ENCODE measurements at places on chromosomes 7 and 10.
A peak's percentile ranks its signal among the peaks of the same experiment; 100 is the strongest.

DNA sequence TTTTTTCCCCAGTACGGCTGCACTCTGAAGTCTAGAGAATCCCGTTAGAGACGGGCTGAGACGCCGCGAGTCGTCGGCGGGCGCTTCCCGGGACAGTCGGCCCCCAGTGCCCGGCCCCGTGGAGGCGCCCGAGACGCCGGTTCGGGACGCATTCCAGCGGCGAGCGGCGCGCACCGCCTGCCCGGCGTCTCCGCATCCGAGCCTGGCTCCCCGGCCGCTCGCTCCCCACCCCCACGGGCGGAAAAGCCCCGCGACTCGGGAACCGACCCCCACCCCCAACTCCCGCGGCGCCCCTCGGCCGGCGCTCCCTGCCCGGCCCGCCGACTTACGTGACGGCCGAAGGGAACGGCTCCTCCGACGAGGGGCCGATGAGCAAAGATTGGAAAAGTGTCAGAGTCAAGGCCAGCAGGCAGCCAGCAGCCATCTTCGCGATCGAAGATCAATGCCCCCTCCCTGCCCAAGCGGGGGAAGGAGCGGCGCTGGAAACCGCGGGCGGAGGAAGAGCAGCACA lies 486 bp downstream of the CACNA2D1 start:
- peak; percentile 27 for DNase-seq

- no peak for DNase-seq
Measured at GRCh38 chr7:122046402-122046801, 97.6 kb downstream of the AASS start.

DNA sequence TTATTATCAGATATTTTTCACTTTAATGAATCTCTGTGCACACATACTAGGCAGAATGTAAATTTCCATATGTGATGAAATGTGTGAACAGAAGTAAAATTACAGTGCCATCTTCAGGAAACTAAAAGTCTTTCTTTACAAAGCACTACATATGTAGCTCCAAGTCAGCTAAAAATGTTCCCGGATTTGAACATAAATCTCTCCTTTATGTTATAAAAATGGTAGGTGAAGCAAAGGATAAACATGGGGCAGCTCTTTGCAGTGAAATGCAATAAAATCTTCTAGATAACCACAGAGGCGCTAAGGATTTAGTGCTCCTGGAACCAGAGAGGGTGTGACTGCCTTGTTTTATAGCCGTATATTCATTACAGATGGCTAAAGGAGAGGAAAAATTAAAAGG lies 104.9 kb upstream of the C7orf33 start:
- no peak for DNase-seq

DNA sequence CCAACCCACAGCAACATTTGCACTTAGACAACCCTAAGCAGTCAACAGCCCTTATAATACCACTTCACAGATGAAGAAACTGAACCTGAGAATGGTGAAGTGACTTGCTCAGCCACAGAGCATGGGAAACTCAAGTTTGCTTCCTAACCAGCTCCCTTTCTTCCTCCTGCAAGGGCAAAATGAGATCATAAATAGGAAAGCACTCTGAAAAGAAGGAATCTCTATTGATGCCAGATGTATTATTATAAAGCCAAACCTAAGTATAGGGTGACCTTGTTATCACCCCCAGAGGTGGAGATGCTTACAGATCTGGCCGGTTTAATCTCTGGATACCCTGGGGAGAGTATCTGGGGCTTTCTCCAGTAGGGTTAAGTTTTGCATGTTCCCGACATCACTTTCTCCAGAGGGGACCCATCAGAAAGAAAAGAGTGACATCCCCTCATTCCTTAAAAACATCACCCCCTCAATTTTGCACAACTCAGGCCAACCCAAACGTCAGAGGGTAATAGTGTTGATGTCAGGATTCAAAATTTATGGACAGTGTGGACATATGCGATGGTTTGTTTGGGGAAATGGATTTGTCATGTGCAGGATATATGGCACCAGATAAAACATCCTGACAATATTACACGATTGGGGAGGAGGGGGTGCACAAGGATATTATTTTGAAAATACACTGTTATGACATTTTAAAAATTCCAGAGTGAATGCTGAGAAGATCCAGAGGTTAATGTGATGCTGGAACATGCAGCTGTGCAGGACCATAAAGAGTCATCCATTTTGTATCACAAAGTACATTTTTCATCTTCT lies 24.0 kb upstream of the XPNPEP1 start:
- DNase-seq = no peak

GRCh38 chr10:45256246-45256645 lies 59.2 kb downstream of the OR13A1 start:
- DNase-seq = no peak
